Stimulated activated CD4-positive, alpha-beta T cell treated with anti-CD3 and anti-CD28 coated beads, Interleukin-15, amount 100 ng/mL, for 48 hours (primary cell): ENCODE measurements at places on chromosomes 5 and 9.
A peak's percentile ranks its signal among the peaks of the same experiment; 100 is the strongest.

DNA sequence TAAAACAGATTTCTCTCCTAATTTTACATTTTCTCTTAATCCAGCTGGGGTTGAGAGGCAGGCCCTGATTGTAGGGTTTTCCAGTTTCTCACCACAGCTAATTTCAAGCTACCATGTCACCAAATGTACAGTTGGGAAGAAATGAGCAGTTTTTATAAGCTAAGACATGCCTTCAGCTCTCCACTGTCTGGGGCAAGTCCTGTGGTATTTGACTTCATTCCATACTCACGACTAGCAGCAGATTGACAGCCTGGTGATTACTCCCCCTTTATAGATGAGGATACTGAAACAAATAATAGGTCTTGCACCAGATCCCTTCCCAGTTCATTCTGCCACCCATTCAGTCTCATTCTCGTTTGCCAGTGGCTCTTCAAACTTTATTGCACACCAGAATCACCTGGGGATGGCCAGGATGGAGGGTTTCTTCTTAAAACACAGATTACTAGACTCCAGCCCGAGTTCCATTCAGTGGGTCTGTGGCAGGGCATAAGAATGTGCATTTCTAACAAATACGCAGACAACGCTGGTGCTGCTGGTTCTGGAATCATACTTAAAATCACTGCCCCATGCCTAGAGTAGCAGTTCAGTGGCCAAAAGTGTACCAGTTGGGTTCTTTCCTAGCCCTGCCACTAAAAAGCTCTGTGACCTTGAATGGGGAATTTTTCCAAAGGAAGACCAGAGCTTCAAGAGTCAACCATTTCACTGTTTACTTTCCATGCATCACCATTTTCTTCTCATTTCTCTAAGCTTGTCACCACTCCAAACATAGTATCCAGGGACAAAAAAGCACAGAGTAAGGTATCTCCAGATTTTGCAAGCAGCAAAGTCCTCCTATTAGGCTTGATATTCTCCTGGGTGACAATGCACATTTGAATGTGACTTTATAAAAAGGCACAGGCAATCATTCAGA is 64.3 kb downstream of the CSNK1A1 start:
- no peak for DNase-seq

GRCh38 chr5:143806579-143806978 is 5.4 kb upstream of the HMHB1 start:
- DNase-seq = no peak

- no peak for DNase-seq
Measured at GRCh38 chr5:127228540-127229184, 61.9 kb upstream of the MEGF10 start.

DNA sequence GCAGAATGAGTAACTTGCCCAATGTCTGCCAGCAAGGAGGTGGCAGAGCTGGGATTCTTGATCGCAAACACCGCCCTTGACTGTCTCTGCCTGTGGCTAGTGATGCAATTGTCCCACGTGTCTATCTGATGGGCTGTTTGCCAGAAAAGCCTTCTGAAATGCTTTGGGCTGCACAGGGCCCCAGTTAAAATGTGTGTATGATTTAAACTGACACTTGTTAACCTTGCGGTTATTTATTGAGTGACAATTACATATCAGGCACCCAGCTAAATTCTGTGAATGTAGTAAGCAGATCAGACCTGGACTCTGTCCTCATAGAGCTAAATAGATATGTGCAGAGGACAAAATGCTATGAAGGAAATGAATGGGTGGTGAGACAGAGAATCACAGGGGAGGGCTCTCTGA is 11.6 kb upstream of the IL12B start:
- DNase-seq = no peak

- no peak for DNase-seq
Measured at GRCh38 chr9:114289571-114290481, 33.1 kb upstream of the ORM1 start.

GRCh38 chr9:90881648-90882047 is 80.0 kb downstream of the SYK start:
- no peak for DNase-seq

GRCh38 chr5:162325143-162325727 is 257.7 kb downstream of the GABRG2 start:
- no peak for DNase-seq

DNA sequence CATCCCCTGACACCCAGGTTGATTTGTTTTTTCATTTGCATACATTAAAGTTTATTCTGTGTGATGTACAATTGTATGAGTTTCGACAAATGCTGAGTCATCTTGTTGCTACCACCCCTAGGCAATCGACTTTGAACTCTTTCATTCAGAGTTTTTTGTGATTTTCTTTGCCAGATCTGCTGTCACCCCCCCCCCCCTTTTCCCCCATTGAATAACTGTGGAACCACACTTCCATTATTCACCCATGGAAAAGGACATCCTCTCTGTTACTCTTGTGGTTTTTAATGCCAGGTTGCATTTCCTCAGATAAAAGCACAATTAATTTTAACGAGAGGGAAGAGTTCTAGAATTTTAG is 13.7 kb upstream of the FAM120AOS start:
- no peak for DNase-seq

DNA sequence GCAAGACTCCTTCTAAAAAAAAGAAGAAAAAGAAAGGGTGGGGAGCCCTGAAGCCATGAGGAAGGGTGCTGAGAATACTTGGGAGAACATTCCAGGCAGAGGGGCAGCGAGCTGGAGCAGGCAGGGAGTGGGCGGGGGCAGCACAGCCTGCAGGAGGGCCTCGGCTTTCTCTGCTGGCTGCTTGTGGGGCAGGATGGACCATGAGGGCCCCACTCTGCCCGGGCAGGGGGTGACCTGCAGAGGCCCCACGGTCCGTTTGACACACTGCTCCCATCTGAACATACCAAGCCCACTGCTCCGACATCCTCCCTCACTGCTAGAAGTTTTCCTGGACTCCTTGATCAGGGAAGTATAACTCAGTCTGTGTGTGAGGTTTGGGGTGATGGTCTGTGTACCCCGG is 11.7 kb upstream of the NUP214 start:
- no peak for DNase-seq

DNA sequence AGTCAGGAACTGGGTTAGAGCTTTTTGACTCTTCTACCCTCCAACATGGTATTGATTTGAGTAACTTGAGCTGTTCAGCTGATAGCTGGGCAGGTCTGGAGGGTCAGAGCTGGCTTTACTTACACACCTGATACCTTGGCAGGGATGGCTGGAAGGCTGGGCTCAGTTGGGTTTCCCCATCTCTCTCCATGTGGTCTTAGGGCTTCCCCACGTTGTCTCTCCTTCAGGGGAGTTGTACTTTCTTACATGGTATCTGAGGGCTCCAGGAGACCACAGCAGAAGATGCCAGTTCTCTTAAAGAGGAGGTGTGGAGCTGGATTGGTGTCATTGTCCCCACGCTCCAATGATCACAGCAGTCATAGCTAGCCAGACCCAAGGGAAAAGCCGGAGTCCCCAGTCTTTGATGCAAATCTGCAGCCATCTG is 25.6 kb downstream of the ISOC1 start:
- no peak for DNase-seq

DNA sequence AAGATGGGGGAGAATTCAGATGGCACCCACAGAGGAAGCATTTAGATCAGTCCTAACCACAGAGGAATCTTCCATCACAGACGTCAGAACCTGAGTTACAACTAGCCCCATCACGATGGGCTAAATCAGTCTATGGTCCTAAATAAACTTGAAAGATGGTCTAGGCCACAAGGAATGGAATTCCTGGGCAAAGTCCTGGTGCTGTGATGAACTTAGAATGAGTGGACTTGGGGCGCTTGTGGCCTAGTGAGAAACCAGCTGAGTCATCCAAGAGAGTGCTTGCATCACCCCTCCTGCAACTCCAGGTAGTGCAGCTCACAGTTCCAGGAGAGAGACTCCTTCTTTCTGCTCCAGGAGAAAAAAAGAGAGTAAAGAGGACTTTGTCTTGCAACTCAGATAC is 722.9 kb upstream of the RGMB start:
- DNase-seq = no peak

- DNase-seq = no peak
Measured at GRCh38 chr9:94084314-94084713, at the start of gene PTPDC1. PTPDC1 (plus strand) TSS chr9:94084464; CDS start chr9:94084531, 67 bp downstream.

- no peak for DNase-seq
Measured at GRCh38 chr9:122109035-122109813, 16.1 kb upstream of the TTLL11 start.

DNA sequence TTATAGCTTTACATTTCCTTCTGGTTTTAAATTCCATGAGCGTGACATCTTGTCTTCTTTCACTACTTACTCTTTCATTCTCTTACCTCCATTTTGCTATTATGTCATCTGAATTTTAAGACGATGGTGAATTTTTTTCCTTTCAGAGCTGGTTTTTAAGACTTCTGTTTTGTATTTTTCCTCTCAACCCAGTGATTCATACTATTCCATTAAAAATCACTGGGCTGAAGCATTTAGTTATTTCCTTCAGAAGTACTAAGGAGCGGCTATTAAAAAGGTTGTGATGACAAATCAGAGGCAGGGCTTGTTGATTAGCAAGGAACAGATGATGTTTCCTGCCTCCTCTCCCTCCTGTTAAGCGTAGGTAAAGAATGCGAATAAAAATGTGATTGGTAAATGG is 16.5 kb downstream of the AGXT2 start:
- no peak for DNase-seq

DNA sequence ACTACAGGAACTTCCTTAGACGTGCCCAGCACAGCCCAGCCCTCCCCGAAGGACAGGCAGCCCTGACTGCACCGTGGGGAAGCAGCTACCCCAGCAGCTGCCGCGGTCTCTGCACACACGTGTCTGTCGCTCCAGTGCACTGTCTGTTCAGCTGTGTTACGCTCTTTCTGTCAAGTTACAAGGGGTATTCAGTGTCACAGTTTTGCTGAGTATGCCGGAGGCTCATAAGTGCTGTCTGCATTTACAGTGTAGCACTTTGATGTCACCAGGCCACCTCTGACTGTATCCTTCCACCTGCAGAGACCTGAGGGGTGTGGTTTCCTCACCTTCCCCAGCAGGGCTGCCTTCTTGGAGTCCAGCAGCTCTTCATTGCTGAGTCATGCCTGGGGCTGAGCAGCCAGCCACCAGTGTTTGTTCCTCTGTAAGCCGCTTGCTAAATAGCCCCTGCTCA is 126.8 kb downstream of the EHMT1 start:
- DNase-seq = no peak

- DNase-seq = no peak
Measured at GRCh38 chr5:14212838-14213237, 69.7 kb downstream of the TRIO start.

- DNase-seq = peak; percentile 21
Measured at GRCh38 chr9:5518937-5519319, 8.6 kb downstream of the PDCD1LG2 start.

- DNase-seq = no peak
Measured at GRCh38 chr9:18473652-18474279, at the start of gene ADAMTSL1. ADAMTSL1 (plus strand) TSS chr9:18474153; CDS start chr9:18474233, 80 bp downstream.

DNA sequence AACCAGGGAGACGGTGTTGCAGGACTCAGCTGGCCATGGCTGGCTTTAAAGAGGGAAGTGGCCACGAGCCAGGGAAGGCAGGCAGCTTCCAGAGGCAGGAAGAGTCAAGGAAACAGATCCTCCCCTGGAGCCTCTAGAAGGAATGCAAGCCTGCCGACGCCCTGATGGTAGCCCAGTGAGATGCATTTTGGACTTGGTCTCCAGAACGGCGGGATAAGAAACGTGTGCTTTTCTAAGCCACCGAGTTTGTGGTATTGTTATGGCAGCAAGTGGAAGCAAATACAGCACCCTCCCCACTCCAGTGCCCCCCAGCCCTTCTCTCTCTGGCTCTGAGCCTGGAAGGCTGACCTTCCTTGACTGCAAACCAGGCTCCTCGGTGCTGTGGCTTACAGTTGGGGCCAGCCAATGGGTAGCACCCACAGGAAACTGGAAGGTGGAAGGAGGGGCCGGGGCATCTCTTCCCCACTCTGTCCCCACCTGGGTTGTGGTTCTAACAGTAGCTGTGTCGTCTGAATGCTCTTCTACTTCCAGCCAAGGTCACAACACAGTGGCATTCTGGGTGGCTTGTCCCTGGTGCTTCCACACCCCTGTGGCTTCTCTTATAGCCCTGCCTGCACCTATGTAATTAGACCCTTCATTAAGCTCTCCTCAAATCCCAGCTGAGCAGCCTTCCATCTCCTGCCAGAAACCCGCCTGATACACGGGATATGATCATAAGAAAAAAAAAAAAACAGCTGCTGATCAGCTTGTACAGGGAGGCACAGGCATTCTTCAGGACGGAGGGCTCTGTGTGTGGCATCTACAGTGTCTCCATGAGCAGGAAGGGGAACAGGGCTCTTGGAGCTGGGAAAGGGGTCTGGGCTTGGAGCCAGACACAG is 29.9 kb upstream of the UNC5A start:
- DNase-seq = no peak

- DNase-seq = no peak
Measured at GRCh38 chr9:104911032-104911607, 16.8 kb downstream of the ABCA1 start.

DNA sequence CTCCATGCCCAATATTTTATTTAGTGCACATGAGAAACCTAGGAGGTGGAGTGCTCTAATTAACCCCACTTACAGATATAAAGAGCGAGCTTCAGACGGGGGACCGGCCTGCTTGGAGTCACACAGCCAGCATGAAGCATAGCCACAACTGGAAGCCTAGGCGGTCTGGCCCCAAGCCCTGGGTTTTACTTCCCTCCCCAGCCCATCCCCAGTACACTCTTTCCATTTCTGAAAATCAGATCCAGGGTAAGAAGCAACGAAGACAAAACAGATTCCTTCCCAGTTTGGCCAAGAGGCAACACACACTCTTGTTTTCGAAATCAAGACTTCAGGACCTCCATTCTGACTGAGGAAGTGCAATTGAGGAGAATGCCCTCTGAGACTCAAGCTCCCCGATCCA is 27.1 kb downstream of the KCNMB1 start:
- DNase-seq = no peak

GRCh38 chr5:33010846-33011245 is 299.7 kb downstream of the NPR3 start:
- no peak for DNase-seq

- DNase-seq = no peak
Measured at GRCh38 chr5:9898319-9898718, 268.2 kb upstream of the TAS2R1 start.

GRCh38 chr5:63959177-63959982 is 2.9 kb downstream of the HTR1A start:
- no peak for DNase-seq

GRCh38 chr5:3511934-3512333 is 83.7 kb upstream of the IRX1 start:
- no peak for DNase-seq

DNA sequence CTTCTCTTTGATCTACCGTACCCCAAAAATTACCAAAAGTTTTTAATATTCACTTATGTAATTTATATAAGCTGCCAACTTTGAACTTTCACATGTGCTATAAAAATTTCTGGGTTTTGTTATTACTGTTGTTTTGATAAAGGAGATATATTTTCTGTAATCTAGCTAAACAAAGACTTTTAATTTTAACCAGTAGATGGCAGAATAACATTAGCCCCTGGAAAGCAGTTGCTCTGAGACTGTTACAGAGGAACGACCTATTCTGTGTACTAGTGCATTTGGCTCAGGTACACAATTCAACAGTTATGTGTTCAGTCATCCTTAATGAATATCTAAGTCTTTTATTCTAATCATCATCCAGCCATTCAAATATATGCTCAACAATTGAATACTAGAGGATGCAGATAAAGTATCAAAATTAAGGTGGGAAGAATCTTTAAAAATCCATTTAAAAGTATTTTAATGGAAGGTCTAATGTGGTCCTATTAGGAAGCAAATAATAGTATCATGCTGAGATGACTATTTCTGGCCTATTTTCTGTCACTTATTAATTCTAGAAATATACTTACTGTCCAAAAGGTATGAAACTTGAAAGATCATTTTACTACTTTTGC is 8.6 kb downstream of the KLHL9 start:
- no peak for DNase-seq

GRCh38 chr5:150114102-150114641 is 27.8 kb upstream of the CSF1R start:
- DNase-seq = no peak
